ENCODE measurements at places on chromosomes 11 and 22. TPM values are rescaled to one million over a fixed set of nuclear protein-coding genes. Genes with fewer than 3 reads are reported as not detected.

TSPAN32 gene
- total RNA-seq: not detected

DEPDC7 gene
- 22.5 TPM for total RNA-seq

RIN1 gene
- total RNA-seq: 58.0 TPM

ADAMTS15 gene
- total RNA-seq: 1.2 TPM

SMIM35 gene
- total RNA-seq: not detected

LSP1 gene
- 0.50 TPM for total RNA-seq

ZBTB44 gene
- 10.2 TPM for total RNA-seq

USP35 gene
- total RNA-seq: 4.0 TPM

SPI1 gene
- not detected for total RNA-seq

NLRP14 gene
- not detected for total RNA-seq

TMEM191C gene
- total RNA-seq: not detected

UCP3 gene
- total RNA-seq: 0.08 TPM

PRRG4 gene
- not detected for total RNA-seq

KRTAP5-1 gene
- total RNA-seq: not detected

SDHAF2 gene
- 70.6 TPM for total RNA-seq

PPP6R2 gene
- total RNA-seq: 62.1 TPM

CFAP68 gene
- 8.6 TPM for total RNA-seq

OR2AG2 gene
- not detected for total RNA-seq

KIRREL3 gene
- total RNA-seq: 5.3 TPM

TECTA gene
- 0.03 TPM for total RNA-seq

DRD4 gene
- total RNA-seq: not detected

FAR1 gene
- total RNA-seq: 89.0 TPM

ZP1 gene
- total RNA-seq: not detected

SCN2B gene
- not detected for total RNA-seq

KRTAP5-10 gene
- not detected for total RNA-seq

SERPING1 gene
- total RNA-seq: not detected

EHF gene
- total RNA-seq: not detected

VPS11 gene
- total RNA-seq: 11.2 TPM

SAMM50 gene
- total RNA-seq: 39.8 TPM

RFPL3 gene
- total RNA-seq: not detected

SAA4 gene
- not detected for total RNA-seq

OR5B21 gene
- total RNA-seq: not detected

TTC17 gene
- 98.5 TPM for total RNA-seq

TM7SF2 gene
- 2.4 TPM for total RNA-seq

CHRM1 gene
- not detected for total RNA-seq

OR52D1 gene
- not detected for total RNA-seq

NCAM1 gene
- 33.0 TPM for total RNA-seq

VPS37C gene
- 29.9 TPM for total RNA-seq

ACAD8 gene
- total RNA-seq: 11.3 TPM

KBTBD3 gene
- 0.16 TPM for total RNA-seq

SLC43A3 gene
- total RNA-seq: 49.5 TPM

KRTAP5-11 gene
- total RNA-seq: not detected

OR8B12 gene
- not detected for total RNA-seq

MYBPC3 gene
- not detected for total RNA-seq

OR5P2 gene
- total RNA-seq: 0.16 TPM

KRTAP5-3 gene
- total RNA-seq: not detected

Data from SJSA1 (cell line).